NCI-H2081 treated with DMSO at 0.1 percent for 48 hours (cell line): ENCODE measurements at places on chromosomes 4 and X.

DNA sequence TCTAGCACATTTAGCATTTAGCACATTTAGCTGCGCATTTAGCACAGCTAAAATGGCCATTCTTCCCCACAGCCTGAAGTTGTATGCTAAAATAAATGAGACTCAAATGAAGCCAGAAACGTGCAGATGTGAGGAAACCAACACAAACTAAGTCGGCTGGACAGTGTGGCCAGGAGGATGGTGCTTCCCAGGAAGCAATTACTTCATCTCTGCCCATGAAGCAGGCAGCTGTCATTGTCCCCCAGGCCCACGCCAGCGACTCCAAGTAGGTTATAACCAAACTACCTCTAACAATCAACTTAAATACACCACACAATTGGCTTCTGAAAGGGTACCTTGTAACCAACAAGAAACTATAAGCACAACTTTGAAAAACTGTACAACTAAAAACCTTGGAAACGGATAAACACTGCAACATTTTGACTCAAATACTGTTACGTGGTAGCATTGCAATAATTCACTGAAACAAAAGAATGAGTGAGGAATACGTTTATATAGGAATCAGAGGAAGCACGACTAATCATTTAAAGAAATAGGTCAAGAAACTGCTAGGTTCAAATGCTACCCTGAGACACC, 39.2 kb downstream of the AFAP1 start:
- no peak for DNase-seq

DNA sequence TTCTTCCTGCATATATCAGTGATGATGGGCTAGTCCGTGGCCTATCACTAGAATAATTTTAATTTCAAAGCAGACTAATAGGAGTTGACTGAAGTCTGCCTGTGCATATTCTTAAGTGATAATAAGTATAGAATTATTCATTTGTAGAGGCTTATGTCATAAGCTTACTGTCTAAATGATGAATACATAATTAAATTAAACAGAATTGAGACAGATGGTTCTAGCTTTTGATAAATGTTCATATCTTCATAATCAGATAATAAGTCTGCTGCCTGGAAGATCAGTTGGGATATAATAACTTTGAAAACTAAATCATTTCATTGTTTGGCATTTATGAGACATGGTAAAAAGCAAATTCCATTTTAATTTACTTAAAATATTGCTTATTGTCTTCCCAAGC, 1175.6 kb downstream of the TECRL start:
- no peak for DNase-seq

DNA sequence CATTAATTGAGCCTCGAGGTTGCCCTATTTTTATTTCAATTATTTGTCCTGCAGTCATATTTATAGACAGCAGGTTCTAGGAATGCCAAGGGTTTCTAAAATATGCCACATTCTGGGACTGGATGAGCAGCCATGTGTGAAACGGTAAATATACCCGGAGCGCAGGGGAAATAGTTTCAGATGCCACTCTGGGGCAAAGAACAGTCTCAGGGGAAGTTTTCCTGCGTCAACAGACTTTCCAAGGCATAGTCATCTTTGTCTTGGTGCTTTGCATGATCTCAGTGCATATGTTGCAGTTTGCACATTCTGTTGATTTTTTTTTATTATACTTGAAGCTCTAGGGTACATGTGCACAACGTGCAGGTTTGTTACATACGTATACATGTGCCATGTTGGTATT, 71.0 kb downstream of the GPAT3 start:
- no peak for DNase-seq

DNA sequence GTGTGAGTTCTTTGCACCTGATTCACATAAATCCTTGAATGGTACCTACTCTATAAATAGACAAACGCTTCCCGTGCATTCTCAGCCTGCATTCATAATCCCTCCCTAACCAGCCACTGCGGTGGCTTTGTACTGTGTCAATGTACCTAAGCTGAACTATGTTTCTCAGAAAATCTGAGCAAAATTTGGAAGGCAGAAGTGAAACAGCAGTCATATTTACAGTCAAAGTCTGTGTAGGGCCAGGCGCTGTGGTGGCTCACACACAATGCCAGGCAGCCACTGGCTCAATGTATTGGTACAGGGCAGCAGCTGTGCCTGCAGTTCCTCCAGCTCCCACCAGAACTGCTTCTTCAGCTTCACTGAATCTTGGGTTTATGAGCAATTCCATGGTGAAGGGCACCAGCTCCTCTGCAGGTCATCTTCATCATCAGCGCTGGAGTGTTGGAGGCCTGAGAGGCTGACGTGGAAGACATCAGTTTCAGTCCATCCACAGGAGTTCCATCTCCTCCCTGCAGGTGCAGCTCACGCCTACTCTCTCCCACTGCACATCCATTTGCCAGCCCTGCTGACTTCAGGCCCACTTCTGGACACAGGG, 32.3 kb upstream of the IRF2 start:
- DNase-seq: no peak

DNA sequence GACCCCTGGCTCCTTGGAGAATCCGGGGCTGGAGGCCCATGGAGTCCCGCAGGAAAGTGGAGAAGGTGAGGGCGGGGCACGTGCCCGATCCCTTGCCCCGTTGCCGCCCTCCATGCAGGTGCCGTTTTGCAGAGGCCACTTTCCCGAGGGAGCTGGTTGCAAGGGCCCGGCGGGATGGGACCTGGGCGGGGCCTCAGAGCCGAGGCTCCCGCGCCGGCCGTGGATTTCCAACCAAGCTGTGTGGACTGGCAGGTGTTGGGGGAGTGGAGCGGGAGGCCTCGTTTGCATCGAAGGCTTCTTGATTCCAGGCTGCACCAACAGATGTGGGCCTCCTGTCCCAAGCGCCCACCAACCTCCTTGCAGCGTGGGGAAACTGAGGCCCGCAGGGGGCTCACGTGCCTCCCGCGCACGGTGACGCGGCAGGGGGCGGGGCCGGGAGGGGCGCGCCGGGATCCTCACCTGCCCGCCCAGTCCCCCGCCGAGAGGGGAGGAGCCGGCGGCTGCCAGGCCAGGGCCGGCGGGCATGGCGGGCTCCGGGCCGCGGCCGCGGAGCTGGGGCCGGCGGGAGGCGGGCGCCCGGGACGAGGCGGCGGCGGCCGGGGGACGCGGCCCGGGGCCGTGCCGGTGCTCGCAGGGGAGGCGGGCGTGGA, 24.9 kb downstream of the SH3BP2 start:
- no peak for DNase-seq

- DNase-seq: no peak
Measured at GRCh38 chrX:69493766-69494165, 10.4 kb upstream of the NALF2 start.

- no peak for DNase-seq
Measured at GRCh38 chr4:67616478-67616877, 58.0 kb downstream of the STAP1 start.

- DNase-seq: no peak
Measured at GRCh38 chr4:67019686-67020437, 525.4 kb downstream of the CENPC start.

DNA sequence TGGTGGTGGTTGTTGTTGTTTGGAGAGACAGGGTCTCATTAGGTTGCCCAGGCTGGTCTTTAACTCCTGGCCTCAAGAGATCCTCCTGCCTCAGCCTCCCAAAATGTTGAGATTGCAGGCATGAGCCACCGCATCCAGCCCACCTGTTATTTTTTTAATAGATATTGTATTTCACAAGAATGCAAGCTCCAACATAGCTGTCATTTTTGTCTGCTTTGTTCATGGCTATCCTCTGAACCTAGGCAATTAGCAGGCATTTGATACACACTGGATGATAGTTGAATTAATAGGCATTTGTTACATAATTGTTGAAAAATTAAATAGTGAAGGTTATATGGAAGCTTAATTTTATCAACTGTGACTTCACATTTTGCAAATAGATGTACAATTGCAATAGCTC, 64.7 kb downstream of the BANK1 start:
- DNase-seq: no peak

GRCh38 chr4:184148738-184149637, 68.7 kb downstream of the ENPP6 start:
- DNase-seq: no peak

GRCh38 chr4:101885574-101885973, 95.0 kb downstream of the BANK1 start:
- DNase-seq: no peak

DNA sequence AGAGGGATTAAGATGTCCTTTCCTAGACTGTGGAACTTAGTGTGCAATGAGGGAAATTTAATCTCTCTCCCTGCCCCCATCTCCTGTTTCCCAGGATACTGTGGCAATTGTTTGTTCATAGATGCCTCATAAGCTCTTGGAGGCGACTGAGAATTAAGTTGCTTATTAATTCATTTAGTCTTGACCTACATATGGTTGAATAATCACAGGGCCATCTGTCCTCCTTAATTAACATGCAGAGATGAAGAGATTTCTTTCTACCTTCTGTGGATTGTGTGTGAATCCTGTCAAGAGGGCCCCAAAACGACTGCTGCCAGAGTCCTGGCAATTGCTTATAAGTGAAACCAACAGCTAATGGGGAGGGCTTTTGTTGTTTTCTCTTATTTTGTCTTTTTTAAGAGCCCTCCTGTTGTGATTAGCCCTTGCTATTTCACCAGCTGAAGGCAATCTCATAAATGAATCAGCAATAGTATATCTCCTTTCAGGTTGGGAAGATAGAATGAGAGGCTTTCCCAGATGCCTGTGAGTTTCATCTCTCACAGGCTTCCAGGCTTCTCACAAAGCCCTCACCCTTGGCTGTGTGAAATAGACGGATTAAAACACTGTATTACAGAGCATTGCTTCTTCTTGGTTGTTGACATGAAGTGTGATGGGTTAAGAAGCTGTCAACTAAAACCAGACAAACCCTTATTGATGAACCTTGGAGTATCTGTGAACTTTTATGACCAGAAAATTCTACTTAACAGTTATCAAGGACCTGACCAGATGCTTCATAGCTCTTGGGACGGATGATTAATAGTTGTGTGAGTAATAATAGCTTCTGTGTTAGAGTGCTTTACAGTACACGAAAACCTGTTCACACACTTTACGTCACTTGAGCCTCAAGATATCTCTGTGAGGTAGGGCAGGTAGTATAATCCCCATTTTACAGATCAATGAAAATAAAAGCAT, 58.5 kb downstream of the PGRMC2 start:
- no peak for DNase-seq

DNA sequence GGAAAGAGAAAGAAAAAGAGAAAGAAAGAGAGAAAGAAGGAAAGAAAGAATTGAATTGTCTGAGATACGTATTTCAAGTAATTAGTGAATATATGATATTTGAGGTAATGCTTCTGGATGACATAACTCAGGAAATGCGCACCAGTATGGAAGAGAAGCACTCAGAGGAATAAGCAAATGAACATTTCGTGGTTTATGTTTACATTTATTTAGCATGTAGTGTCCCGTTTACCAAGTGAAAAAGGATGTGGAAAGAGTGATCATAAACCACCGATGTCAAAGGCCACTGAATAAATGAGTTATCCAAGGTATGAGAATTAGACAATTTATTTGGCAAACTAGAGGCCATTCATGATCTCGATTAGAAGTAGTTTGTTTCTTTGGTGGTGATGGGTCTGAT, 200.4 kb downstream of the ARAP2 start:
- DNase-seq: no peak

DNA sequence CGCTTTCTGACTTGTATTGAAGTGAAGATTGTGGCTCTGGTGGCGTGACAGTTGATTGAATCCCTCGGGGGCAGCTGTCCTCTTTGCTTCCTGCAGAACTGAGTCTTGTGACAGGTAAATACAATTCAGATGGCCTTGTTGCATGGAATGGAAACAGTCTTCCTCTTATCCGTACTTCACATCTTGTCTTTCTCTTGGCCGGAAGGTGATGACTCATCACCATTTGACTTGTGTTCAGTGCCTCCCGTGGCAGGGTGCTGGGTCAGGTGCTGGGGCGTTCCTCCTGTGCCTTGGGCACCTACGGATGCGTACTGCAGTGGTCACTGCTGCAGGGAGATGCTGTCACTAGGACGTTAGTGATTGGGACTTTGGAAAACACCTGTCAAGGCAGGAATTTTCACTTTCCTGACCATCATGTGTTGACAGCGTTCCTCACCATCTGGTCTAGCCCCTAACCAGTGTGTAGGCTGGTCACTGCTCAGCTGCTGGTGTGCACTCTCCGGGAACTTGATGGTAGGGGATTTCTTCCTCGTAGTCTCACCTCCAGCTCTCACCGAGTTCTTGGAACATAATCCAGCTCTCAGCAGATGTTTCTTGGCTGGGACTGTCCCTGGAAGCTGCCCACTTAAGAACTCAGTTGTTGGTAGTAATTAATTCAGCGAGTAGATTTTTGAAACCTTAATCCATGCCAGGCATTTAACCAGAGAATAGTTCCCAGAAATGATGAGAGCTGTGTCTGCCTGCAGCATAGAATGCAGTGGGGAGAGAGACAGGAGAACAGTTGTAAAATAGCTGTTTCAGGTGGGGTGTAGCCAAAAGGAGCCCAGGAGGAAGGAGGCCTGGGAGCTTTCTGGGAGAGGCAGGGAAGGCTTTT, 7.2 kb downstream of the TBC1D14 start:
- DNase-seq: no peak

DNA sequence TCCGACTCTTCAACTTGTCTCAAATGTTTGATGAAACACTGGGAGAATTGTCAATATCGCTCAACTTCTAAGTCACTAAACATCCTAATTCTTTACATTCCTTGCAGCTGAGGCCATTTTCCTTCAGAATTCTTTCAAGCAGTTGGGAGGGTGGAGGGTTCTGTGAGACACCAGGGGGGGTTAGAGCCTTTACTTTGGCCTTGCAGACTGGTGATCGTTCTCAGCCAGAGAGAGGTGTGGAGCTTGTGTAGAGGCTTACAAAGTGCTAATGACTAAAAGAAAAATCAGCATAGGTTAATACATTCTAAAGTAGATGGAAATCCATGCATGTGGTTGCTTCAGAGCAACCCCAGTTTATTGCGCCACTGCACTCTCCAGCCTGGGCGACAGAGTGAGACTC, 21.3 kb upstream of the SOX3 start:
- DNase-seq: no peak

- no peak for DNase-seq
Measured at GRCh38 chrX:14922437-14922836, 49.2 kb downstream of the MOSPD2 start.

DNA sequence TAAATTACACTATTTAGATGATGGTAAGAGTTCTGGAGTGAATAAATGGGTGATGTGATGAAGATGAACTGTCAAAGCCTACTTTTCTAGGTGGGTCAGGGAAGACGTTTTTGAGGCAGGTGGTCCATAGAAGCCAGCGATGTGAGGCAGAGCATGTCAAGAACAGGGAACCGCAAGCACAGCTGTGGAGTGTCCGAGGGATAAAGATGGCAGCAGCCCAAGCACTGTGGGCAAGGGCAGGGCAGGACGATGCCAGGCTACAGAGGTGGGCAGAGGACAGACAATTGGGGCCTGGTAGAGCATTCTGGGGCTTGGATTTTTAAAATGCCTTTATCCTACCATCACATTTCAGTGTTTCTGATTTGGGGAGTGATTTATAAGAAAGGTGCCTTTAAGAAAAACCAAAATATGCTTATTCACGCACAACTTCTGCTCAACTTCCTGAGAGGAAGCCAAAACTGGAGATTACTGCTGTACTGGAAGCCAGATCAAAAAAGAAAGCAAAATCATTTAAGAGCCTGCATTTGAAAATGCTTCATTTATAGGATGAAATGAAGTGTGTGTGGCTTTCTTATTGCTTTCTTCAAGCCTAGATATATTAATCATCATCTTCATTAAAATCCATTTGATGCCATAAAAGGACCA, 119.0 kb upstream of the WDR17 start:
- no peak for DNase-seq
